AG08395 (cell line): ENCODE measurements at places on chromosomes 7 and 10.

GRCh38 chr10:42952931-42953683, 123.8 kb upstream of the RET start:
- DNase-seq, result no peak

DNA sequence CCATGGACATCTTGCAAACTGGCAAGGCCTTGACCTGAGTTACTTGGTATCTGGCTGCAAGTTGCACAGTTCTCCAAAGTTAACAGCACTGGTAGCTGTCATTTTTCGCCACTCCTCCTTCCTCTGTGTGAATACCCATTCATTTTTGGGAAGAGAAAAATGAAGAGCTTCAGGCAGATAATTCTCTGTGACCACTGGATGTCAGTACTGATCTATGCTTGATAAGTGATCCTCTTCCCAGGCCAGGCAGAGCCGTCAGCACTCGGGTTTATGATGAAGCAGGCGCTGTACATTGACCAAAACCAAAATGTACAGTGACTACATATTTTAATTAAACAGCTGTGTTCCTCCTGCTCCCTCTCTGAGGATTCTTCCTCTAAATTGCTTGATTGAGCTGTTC, 55.9 kb upstream of the PDZD8 start:
- DNase-seq, result peak; percentile 80

DNA sequence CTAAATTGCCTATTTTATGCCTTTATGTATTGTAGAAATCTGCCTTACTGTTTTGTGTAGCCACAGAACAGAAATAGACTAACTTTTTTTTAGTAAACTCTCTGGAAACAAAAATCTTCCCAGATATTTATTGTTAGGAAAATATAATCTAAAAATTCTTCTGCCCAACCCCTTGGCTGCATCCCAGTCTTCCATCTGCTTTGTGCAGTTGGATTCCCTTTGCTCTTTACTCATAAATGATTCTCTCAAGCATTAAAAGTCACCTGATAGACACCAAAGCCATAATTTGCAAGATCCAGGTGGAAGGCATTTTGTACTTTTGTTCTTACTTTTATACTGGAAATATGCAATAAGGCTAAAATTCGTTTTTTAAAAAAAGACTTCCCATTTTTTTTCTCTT, 6.1 kb upstream of the CAV2 start:
- DNase-seq, result no peak

GRCh38 chr7:95921543-95921942, 149.2 kb downstream of the DYNC1I1 start:
- DNase-seq, result peak; percentile 29

GRCh38 chr10:84654671-84655070, 326.3 kb downstream of the CCSER2 start:
- no peak for DNase-seq
